ENCODE measurements at places on chromosomes 5 and 9.
A peak's percentile ranks its signal among the peaks of the same experiment; 100 is the strongest.

GRCh38 chr5:118405650-118406061 lies 582.7 kb downstream of the DTWD2 start:
- peak; percentile 50 for DNase-seq

DNA sequence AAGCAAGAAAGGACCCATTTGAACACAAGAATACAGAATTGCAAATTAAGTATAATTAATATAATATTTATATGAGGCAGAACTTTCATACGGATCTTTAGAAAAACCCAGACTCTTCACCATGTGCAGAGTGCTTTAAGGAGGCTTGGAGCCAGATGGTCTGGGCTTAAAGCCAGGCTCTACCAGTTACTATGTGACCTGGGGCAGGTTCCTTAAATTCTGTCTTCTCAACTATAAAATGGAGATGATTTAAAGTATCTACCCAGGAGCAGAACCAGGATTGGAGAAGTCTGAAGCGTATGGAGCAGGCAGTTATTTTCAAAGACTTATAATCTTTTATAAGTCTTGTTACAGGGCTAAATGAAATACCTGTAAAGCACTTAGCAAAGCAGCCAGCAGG lies 202.1 kb downstream of the TSSK1B start:
- DNase-seq: no peak

DNA sequence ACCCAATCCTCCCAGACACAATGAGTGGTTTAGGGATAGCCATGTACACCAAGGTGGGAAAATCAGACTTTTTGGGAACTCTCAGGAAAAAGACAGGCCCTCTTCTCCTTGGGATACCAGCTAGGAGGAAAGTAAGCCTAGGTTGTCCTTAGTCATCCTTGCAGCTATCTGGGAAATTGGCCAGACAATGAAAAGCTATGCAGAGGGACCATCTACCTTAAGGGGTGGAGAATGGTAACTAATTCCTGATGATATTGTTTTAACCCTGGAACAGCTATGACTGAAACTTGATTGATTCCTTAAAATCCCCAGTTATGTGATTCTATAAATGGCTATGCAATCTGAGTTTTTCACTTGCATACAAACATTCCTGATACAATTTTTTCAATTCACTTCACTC lies 88.9 kb upstream of the BNC2 start:
- DNase-seq: no peak

GRCh38 chr5:72130351-72130761 lies 23.1 kb downstream of the MAP1B start:
- DNase-seq: no peak

- DNase-seq: no peak
Measured at GRCh38 chr5:177233206-177233605, 70.3 kb downstream of the RAB24 start.

DNA sequence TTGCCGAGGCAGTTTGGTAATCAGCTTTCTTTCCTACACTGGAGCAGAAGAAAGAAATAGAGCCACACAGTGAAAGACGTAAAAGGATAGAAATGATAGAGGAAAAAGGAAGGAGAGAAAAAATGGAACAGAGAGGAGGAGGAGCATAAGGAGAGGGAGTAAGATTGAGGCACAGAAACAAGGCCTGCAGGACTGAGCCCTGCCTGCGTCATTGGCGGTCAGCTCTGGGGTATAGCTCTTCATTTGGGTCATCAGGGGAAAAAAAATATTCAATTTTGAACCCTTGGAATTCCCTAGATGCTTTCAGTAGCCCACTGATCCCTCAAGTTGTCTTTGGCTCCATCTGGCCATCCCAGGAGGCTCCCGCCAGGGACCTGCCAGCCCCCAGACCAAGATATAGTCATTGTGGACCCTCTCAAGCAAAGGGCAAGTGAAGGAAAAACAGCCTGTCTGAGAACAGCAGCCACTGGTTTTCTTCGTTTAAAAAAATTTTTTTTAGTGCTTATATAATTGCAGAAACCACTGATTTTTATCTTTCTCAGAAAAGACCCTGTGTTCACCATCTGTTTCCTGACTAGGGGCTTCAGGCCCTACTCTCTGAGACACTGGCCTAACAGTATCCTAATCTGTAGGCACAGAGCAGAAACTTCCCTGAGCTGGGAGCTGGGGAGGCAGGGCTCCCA lies 31.3 kb upstream of the MATR3 start:
- no peak for DNase-seq

DNA sequence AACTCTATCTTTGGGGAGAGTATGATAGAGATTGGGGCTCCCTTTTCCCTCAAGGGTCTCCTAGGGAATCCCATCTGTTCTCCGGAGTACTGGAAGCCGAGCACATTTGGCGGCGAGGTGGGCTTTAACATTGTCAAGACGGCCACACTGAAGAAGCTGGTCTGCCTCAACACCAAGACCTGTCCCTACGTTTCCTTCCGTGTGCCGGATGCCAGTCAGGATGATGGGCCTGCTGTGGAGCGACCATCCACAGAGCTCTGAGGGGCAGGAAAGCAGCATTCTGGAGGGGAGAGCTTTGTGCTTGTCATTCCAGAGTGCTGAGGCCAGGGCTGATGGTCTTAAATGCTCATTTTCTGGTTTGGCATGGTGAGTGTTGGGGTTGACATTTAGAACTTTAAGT lies 21.5 kb downstream of the PTGS1 start:
- no peak for DNase-seq

GRCh38 chr5:138241688-138242571 lies 28.8 kb upstream of the CDC23 start:
- DNase-seq: peak; percentile 65

GRCh38 chr5:16707168-16707868 lies 90.5 kb upstream of the RETREG1 start:
- no peak for DNase-seq

DNA sequence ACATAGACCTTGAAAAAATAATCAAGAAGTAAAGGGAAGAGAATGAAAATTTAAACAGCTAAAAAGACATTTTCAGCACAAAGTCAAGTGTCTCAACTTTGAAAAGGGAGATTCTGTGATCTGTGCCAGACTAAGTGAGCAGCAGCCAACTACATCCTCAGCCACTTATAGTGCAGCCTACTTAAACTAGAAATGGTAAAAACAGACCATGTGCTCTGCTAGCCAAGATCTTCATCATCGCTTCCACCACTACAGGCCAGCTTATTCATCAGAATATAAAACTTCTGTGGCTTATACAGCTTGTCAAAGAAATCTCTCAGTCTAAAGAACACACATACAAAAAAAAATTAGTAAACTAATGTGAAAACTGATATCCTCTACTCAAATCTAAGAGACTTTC lies 63.5 kb downstream of the CEMIP2 start:
- DNase-seq: peak; percentile 72

GRCh38 chr5:137808503-137809135 lies 54.5 kb upstream of the HNRNPA0 start:
- DNase-seq: no peak

GRCh38 chr5:39424736-39425637 lies at the start of gene DAB2:
TSS of gene DAB2 (minus strand) at chr5:39424980. CDS start at chr5:39394320, 30,660 bp downstream.
- DNase-seq: peak; percentile 93

DNA sequence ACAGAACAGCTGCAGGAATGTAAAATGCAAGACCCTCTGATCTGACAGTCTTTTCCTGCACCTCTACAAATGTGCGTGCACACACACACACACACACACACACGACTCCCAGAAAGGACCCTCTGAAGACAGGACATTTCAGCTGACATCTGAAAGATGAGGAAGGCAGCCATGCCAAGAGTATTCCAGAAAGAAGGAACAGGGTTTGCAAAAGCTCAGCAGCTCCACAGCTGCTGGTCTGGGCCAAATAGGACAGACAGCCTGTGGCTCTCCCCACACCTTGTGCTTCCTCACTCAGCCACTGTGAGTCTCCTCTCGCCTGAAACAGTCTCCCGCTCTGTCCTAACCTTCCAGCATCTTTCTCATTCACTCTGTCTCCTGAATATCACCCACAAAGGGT lies 189.0 kb downstream of the PALM2AKAP2 start:
- DNase-seq: no peak

DNA sequence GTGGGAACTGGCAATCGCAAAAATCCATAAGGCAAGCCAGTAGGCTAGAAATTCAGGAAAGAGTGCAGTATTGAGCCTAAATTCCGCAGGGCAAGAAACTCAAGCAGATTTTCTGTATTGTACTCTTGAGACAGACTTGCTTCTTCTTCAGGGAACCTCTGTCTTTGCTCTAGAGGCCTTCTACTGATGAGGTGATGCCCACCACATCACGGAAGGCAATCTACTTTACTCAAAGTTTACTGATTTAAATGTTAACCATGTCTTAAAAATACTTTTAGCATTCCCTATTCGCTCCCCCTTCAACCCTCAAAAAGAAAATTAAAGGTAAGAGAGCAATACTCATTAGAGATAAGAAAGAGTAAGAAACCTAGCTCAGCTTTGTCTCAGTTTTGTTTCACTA lies 11.3 kb downstream of the IL7R start:
- DNase-seq: no peak

GRCh38 chr5:84411832-84412605 lies 27.3 kb upstream of the EDIL3 start:
- DNase-seq: no peak

GRCh38 chr9:78620764-78621163 lies 323.8 kb downstream of the PSAT1 start:
- no peak for DNase-seq

DNA sequence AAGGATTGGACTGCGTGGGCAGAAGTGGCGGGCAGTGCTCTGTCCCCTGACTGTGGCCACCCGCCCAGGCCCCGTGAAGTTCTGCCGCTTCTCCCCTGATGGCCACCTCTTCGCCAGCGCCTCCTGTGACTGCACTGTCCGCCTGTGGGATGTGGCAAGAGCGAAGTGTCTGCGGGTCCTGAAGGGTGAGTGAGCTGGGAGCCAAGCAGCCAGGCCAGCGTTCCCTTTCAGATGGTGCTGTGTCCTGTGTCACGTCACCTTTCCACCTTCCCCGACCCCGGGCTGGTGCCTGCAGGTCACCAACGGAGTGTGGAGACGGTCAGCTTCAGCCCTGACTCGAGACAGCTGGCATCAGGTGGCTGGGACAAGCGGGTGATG lies 2.3 kb downstream of the WDR38 start:
- DNase-seq: no peak

- DNase-seq: no peak
Measured at GRCh38 chr5:179795049-179795862, 1.5 kb downstream of the LTC4S start.

- no peak for DNase-seq
Measured at GRCh38 chr5:124963236-124963919, 216.9 kb upstream of the ZNF608 start.

DNA sequence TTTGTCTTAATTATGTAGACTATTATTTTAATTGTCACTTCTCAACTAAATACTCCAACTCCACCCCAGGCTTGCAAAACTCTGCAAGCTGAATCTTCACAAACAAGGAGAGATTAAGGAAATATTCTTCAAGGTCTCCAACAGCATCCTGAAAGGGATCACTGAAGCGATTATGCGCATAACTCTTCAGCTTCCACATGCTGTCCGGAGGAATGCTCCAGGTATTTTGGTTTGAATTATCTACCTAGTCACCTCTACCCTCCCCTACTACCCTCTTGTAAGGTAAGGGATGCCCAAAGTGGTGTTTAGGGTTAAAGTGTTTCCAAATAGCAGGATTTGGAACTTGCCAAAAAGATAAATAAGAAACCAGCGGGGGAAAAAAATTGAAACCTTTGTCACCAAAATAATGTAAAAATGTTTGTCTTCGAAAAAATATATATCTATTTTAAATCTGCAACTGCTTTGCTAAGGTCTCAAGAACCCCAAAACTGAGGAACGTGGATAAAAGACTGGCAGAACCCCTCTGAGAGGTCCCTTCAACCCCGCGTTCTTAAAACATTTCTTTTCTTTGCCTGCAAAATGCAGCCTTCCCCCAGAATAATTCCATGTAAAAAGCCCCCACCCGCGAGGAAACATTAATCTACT lies 11.6 kb downstream of the PTCH1 start:
- no peak for DNase-seq

DNA sequence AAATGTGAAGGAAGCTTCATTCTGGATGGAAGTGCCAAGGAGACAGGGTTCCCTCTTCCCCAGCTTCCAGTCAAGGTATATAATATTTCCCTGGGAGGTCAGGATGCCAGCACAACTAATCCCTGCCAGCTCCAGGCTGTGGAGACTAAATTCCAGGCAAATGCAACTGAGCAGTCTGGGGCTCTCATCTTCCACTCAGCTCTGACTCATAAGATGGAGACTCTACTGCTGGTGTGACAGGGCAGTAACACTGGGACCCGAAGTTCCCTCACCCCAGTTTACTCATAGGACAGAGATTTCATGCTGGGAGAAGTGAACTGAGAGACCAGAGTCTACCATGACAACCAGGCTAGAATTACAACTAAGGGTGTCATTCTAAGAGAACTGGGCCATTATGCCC lies 235.4 kb downstream of the FSTL4 start:
- no peak for DNase-seq

- no peak for DNase-seq
Measured at GRCh38 chr5:172820046-172820767, 13.8 kb upstream of the ERGIC1 start.

- DNase-seq: no peak
Measured at GRCh38 chr5:76874088-76874581, 24.3 kb downstream of the S100Z start.

DNA sequence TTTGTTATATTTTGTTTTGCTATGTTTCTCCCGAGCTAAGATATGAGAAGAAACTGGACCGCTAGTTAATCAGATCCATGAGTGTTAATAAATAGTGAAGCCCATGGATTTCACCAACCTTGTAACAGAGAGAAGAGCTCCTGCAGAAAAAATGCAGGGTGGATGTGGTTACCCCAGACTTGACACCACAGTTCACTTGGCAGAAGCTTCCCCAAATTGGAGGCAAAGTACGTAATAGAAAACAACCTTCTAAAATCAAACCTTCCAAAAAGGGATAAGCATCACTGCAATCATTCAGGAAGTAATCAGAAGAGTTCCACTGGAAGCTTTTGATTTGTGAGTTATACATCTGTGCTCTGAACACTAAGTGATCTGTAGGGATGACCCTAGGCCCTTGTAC lies 267.5 kb downstream of the ACTL7B start:
- no peak for DNase-seq

DNA sequence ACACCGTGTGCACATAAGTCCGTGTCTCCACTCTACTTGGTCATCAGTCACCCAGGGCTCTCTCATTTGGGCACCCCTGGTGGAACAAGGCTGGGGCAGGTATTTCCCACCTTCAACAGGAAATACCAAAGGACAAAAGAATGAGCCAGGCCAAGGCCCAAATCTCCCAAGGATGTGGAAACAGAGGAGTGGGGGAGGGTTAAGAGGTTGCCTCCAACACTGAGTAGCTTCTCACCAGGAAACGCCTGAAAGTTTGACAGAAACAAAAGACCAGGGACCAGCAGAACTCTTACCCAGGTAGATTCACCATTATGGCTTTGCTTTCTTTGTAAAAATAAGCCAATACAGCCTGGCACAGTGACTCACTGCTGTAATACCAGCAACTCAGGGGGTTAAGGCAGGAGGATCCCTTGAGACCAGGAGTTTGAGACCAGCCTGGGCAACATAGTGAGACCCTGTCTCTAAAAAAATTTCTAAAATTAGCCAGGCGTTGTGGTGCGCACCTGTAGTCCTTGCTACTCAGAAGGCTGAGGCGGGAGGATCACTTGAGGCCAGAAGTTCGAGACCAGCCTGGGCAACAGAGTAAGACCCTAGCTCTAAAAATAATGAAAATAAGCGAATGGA lies 12.7 kb downstream of the SLC1A3 start:
- no peak for DNase-seq

GRCh38 chr5:151615431-151615830 lies 24.3 kb upstream of the FAT2 start:
- no peak for DNase-seq
